LHCN-M2 (cell line): ENCODE measurements at places on chromosomes 7 and 10. TPM values are rescaled to one million over a fixed set of nuclear protein-coding genes. Genes with fewer than 3 reads are reported as not detected.
A peak's percentile ranks its signal among the peaks of the same experiment; 100 is the strongest.

DNA sequence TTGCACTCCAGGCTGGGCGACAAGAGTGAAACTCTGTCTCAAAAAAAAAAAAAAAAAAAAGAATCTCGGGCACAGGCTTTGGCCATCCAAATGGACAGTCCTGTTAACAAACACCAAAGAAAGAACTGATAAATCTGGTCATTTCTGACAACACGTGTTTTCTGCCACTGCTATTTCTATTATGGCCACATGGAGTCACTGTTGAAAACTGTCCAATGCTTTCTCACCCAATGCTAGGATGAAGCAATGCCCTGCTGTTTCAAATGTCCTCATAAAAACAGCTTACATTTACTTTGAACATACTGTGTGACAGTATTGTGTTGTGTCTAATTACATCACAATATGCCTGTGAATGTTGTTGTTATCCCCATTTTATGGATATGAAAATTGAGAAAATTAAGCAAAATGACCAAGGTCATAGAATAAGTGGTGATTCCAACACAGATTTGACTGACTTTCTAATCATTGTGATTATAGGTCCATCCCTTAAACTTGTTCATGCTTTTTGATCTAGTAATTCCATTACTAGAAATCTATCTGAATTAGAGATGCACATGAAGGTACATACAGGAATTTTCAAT lies 19.9 kb upstream of the MAP3K8 start:
- peak; percentile 63 for DNase-seq

DNA sequence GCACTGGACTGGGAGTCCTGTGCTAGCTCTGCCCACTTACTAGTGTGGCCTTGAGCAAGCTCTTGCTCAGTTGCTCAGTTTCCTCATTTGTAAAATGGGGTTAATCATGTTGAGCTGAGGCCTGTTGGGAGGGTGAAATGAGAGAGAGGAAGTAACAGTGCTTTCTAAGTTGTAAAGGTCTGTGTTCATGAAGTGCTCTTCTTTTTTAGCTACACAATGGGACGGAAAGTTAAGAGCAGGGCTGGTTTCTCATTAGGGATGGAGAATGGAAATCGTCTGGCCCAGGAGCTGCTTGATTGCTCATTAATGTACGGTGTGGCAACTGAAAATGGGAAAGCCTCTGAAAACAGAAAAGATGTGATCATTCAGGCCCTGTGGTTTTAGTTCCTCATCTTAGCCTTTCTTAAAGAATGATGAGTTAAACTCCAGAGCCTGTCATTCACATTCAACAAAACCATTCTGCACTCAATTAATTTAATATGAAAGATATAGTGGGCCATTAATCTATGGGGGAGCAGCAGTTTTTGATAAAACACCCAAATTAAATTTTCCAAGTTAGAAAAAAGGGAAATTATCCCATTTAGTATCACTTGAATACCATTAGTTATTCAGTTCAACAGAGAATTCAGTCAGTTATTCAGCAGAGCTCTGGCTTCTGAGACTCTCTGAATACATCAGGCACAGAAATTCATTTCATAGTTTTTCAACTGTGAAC lies 60.5 kb downstream of the SH2D4B start:
- no peak for DNase-seq

GRCh38 chr7:44063547-44063893 lies 1.8 kb downstream of the PGAM2 start:
- DNase-seq = no peak

DNA sequence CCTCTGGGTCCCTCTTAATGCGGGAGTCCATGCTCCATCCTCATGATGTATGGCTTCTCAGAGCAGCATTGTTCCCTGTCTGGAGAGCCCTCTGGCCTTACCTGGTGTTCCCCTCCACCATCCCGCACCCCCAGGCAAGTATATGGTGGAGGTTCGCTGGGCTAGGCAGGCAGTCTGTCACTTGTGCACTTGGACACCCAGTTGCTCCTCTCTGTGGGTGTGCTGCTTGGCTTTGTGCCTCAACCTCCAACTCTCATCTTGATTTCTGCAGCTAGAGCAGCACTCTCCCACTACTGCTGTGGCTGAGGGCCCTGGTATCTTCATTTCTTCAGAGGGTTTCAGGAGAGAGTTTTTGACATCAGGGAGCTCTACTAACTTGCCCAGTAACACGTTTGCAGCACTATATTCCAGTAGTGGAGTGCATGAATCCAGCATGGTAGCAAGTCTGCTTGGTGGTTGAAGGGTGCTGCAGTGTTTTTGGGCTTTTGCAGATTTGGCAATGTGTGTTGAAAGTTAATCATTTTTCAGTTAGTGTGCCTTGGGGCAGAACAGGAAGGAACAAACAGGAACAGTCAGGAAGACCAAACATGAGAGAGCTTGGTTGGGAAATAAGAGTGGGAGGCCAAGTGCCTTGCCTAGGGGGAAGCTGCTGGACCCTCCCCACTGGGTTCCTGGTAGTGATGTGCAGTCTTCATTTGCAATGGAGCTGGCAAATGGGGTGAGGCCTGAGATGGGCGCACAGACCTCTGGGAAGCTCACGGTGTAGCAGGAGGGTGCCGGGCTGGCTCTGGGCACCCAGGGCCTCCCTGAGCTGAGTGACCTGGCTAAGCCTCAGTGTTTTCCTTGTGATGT lies 37.4 kb downstream of the TSPAN14 start:
- no peak for DNase-seq

DNA sequence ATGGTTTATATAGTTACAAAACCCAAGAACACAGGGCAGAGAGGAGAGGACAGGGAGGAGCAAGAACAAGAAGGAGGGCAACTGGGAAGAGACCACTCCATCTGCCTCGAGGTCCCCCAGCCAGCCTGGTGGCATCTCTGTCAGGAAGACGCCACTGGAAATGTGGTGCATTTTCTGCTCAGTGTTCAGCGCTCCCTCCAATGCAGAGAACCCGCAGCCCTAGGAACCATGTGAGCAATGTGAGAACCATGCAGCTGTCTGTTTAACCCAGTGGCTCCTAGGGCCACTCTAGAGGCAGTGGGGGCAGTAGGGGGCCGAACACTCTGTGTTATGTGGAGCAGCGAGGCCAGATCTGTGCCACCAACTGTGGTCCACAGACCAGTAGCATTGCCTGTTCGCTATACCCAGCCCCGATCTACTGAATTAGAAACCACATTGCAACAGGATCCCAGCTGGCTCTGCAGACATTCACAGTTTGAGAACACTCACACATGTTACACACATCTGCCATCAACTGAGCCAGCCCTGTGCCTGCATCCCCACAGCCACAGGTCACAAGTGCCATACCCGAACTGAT lies 110.2 kb downstream of the CPXM2 start:
- no peak for DNase-seq

GRCh38 chr7:155612658-155613057 lies 31.8 kb upstream of the RBM33 start:
- no peak for DNase-seq

- no peak for DNase-seq
Observed at GRCh38 chr10:118672766-118673715, 77.6 kb upstream of the PRLHR start.

The PKD2L1 gene
- total RNA-seq = not detected in 2 replicates

The CLCN1 gene
- total RNA-seq = not detected in 2 replicates

The CYP2C8 gene
- not detected in 2 replicates for total RNA-seq
